ENCODE measurements at places on chromosomes 11 and 22. TPM values are rescaled to one million over a fixed set of nuclear protein-coding genes. Genes with fewer than 3 reads are reported as not detected.

DNA sequence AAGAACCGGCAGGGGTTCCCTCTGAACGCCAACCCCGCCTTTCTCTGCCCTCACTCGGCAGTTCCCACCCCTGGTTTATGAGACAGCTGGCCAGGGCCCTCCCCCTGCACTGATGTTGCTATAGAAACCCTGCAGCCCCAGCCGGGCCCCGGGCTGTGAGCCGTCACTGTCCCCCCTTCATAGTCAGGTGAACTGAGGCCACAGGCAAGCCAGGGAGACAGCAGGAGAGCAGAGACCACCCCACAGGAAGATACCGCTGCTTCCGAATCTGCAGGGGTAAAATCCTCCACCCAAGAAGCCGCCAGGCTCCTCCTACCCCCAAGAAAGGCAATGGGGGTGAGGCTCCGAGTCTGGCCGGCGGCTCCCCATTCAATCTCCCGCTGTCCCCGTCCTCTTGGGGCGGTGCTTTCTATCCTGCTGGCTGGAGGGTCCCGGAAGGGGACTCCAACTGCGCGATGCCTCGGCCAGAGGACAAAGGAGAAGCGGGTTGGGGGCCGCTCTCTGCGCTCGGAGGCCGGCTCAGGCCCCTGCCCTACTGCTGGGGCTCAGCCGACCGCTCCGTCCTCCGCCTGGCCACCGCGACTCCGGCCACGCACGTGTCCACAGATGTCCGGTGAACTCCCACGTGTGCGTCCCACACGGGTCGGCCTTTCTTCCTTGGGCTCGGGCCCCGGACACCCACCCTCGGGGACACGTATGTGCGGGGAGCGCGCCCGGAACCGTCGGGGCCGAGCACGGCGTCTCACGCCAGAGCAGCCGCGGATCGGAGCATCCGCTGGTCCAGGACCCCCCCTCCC, 587 bp downstream of the SLC25A22 start:
- peaks cover 37% of the 10 kb centered on the region for H3K4me1 ChIP-seq
- no peaks in the 10 kb centered on the region for H3K27me3 ChIP-seq
- H3K4me3 ChIP-seq: peak overlapping the region; percentile 97
- no peak for DNase-seq

DNA sequence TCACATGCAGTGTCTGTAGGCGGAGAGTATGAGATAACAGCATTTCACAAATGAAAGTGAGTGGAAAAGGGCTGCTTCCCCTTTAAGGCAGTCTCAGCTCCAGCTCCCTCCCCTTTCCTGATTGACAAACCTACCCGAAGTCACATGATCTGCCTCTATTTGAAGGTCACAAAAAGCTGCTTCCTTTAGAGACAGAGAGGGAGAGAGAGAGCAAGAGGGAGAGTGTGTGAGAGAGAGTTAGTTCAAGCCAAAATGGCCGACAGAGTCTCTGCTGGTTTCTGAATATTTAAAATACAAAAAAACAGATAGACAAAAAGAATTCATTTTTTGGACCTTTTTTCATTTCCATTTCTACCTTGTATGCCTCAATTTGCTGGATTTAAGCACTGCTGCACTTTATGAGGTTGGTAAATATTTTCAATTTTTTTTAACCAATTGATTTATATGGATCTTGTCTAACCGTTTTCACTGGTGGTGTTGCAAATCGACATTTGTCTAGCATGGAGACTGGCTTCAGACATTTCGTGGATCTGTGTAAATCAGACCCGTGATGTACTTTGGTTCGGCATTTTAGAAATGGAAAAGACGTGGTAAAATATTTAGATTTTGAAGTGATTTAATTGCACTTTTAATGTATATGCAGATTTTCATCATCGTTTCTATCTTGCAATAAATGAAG, at the start of gene TNRC6B:
TNRC6B (plus strand) TSS at position 188 of the 679 bp plus-strand sequence; CDS start at position 399, 211 bp downstream.
- peak; percentile 95 for DNase-seq
- H3K27ac ChIP-seq: peak within 1 kb of the TSS; percentile 83
- H3K4me1 ChIP-seq: peaks cover 65% of the 10 kb centered on the region
- H3K27me3 ChIP-seq: no peaks in the 10 kb centered on the region
- no peaks in the 10 kb centered on the region for H3K36me3 ChIP-seq

Gene UBE2L6
- 48.1 TPM for total RNA-seq

GRCh38 chr22:39518144-39518786, 2.1 kb upstream of the ATF4 start:
- H3K27me3 ChIP-seq: no peaks in the 10 kb centered on the region
- H3K4me3 ChIP-seq: no peak overlapping the region
- H3K27ac ChIP-seq: no peak overlapping the region
- DNase-seq: no peak
- peaks cover 33% of the 10 kb centered on the region for H3K36me3 ChIP-seq

Gene DDX17
- 1,042 TPM for total RNA-seq
